Aorta (tissue), 5 donors: ENCODE measurements at places on chromosomes 2 and 18. TPM values are rescaled to one million over a fixed set of nuclear protein-coding genes. Genes with fewer than 3 reads are reported as not detected.

GRCh38 chr2:231751042-231751815 lies 29.9 kb downstream of the PDE6D start:
- no peak overlapping the region for H3K4me3 ChIP-seq
- DNase-seq = no peak
- no peaks in the 10 kb centered on the region for H3K27me3 ChIP-seq
- no peaks in the 10 kb centered on the region for H3K4me1 ChIP-seq

- no peak overlapping the region for H3K27ac ChIP-seq
- H3K27me3 ChIP-seq = no peaks in the 10 kb centered on the region
- H3K4me1 ChIP-seq = no peaks in the 10 kb centered on the region
- no peak for DNase-seq
Measured at GRCh38 chr2:28327956-28328922, 64.4 kb upstream of the FOSL2 start.

DNA sequence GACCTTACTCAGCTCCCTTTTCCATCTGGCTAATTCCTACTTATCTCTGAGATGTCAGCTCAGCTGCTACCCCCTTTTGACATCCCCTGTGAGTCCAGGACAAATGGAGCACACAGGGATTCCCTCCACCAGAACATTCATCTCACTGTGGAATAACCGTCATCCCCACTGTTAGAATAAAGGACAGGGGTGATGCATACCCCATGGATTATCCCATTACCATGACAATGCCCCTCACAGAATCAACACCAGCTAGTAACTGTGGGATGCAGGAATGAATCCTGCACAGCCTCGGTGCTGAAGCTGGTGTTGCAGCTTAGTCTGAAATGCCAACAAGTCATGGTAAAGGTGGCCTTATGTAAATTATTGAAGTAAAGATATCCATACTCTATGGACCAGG lies 624.8 kb upstream of the RAB6C start:
- no peaks in the 10 kb centered on the region for H3K36me3 ChIP-seq
- H3K27ac ChIP-seq = no peak overlapping the region
- DNase-seq = no peak
- no peaks in the 10 kb centered on the region for H3K27me3 ChIP-seq
- H3K4me1 ChIP-seq = no peaks in the 10 kb centered on the region

DNA sequence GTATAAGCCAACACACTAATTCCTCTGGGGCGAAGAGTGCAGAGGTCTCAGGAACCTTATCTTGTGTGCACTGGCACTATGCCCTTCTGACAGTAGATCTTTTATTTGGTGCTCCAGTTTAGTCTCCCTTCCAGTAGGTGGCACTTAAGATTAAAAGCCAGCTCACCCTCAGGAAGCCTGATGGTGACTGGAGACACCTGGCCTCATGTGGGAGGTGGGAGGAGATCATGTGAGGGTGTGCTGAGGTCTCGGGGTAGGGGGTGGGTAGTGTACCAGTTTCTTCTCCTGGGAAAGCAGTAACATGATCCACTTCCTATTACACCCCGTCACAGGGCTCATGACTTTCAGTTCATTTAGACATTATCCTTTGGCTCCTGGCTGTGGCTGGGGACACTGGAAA lies 654.9 kb downstream of the ADCYAP1 start:
- H3K4me1 ChIP-seq = no peaks in the 10 kb centered on the region
- no peaks in the 10 kb centered on the region for H3K36me3 ChIP-seq
- no peaks in the 10 kb centered on the region for H3K27me3 ChIP-seq

DNA sequence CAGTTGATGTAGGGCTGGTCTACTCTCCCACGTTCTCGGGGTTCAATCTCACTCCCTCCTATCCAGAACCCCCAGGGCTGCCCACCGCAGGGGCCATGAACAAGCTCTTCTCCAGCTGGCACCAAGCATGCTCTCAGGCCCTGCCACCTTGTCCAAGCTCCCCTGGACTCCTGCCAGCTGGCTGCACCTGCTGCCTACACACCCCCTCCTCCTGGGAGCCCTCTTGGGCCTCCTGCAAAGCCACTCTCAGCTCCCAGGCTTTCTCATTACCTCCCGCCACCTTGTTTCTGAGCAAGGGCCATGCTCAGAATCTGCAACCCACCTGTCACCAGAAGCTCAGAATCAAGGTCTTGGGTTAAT lies 56.0 kb downstream of the HDAC4 start:
- H3K36me3 ChIP-seq = no peaks in the 10 kb centered on the region
- no peak for DNase-seq
- no peaks in the 10 kb centered on the region for H3K4me1 ChIP-seq
- H3K27me3 ChIP-seq = no peaks in the 10 kb centered on the region
- H3K4me3 ChIP-seq = no peak overlapping the region

Gene TMEFF2
- 0.12 TPM for total RNA-seq

GRCh38 chr2:234673961-234674759 lies 177.3 kb upstream of the ARL4C start:
- H3K27ac ChIP-seq = no peak overlapping the region
- peaks cover 2% of the 10 kb centered on the region for H3K4me1 ChIP-seq
- H3K4me3 ChIP-seq = no peak overlapping the region
- no peaks in the 10 kb centered on the region for H3K27me3 ChIP-seq
- H3K36me3 ChIP-seq = no peaks in the 10 kb centered on the region

- no peak for DNase-seq
- H3K36me3 ChIP-seq = no peaks in the 10 kb centered on the region
- H3K27me3 ChIP-seq = no peaks in the 10 kb centered on the region
- H3K4me1 ChIP-seq = no peaks in the 10 kb centered on the region
Measured at GRCh38 chr2:7607441-7608173, 690.4 kb downstream of the RNF144A start.

GRCh38 chr18:74110149-74110548 lies 37.5 kb downstream of the FBXO15 start:
- H3K4me3 ChIP-seq = no peak overlapping the region
- DNase-seq = no peak
- no peaks in the 10 kb centered on the region for H3K36me3 ChIP-seq

DNA sequence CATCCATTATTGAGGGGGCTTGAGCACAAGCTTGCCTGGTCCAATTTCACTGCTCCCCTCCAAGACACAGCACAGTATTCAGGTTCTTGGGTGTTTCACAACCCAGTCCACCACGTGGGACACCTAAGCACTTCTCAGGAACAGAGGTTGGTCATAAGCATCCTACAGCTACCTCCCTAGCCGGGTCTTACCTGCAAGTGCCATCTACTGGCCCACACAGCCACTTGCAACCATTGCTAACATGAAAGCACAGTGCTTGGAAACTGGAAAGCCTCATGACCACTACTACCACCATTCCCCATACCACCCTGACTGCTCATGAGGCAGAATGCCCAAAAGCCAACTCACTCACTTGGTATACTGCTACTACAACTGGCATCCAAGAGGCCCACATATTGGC lies 105.7 kb upstream of the RPRM start:
- H3K4me1 ChIP-seq = no peaks in the 10 kb centered on the region
- H3K27ac ChIP-seq = no peak overlapping the region
- H3K27me3 ChIP-seq = no peaks in the 10 kb centered on the region
- DNase-seq = no peak

Gene KIF3C
- 20.7 TPM for total RNA-seq

DNA sequence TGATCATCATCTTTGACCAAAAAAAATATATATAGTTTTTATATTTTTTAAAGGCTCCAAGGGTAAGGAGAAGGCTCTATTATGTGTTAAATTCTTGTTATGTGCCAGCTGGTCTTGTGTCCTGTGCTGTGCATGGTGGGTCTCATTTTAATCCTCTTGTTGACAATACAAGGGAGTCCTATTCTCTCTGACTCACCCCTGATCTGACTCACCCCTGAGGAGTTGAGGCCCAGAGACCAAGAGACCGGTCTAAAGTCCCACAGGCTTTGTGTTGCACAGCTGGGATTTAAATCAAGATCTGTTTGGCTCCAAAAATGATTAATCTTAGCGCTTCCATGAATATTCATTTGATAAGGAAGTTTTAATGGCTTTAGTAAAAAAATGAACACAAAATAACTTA lies 25.7 kb downstream of the MC2R start:
- H3K4me1 ChIP-seq = no peaks in the 10 kb centered on the region
- no peak for DNase-seq
- H3K36me3 ChIP-seq = no peaks in the 10 kb centered on the region
- H3K4me3 ChIP-seq = no peak overlapping the region

DNA sequence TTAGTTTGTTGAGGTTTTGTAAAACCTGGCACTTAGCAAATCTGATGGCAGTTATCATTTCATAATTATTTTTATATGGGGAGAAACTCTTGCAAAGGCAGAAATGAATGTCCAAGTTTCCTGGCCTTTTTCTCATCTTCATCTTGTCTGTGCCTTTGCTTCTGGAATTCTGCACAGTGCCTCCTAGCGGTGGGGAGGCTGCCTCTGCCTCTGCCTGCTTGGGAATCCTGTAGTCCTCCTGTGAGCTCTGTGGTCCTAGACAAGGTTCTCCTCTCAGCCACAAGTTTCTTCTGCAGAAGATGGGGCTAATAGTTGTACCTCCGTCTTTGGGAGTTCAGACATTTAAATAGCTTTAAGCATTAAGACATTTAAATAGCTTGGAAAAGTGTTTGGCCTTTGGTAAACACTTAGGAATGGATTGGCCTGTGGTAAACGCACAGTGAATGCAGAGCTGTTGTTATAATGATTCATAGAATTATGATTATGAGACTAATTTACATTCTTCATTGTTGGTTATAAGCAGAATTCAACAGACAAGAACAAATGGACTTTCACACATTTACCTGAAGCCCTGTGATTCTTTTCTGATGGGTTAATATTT lies 101.2 kb downstream of the ZNF236 start:
- no peak overlapping the region for H3K4me3 ChIP-seq
- no peak for DNase-seq
- H3K4me1 ChIP-seq = no peaks in the 10 kb centered on the region
- H3K27ac ChIP-seq = no peak overlapping the region
- no peaks in the 10 kb centered on the region for H3K27me3 ChIP-seq
- H3K36me3 ChIP-seq = peaks cover 13% of the 10 kb centered on the region

DNA sequence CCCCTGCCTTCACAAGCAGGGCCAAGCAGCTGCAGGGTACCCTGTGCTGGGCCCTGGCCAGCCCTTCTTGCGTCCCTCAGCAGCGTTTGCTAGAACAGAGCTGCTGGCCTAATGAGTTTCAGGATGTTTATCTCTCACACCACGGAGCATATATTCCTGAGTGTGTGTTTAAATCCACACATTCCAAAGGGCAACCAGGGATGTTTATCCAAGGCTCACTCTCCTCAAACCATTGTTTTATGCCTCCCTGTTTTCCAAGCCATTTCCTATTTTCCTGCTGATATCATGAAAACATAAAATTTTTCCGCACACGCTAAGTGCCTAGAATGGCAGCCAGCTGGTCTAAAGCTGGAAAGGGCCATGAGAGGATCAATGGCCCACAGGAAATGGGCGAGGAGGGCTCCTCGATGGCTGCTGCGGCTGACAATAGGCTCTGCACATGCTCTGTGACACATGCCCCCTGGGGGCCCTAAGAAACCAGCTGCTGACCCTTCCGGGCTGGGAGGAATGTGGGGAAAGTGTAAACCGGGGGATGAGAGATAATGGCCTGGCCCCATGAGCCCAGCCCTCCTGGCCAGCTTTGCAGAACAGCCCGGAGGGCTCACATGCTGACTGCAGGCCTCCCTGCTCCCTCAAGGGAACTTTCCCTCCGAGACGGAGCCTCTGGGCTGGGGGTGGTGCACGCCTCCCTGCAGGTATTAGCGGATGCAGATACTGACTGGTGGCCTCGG lies 194.0 kb downstream of the NDUFA10 start:
- no peaks in the 10 kb centered on the region for H3K4me1 ChIP-seq
- H3K27ac ChIP-seq = no peak overlapping the region
- H3K27me3 ChIP-seq = no peaks in the 10 kb centered on the region
- peak; percentile 28 for DNase-seq

Gene ANO7
- 5.4 TPM for total RNA-seq

Gene RGPD5
- total RNA-seq = 118 TPM

DNA sequence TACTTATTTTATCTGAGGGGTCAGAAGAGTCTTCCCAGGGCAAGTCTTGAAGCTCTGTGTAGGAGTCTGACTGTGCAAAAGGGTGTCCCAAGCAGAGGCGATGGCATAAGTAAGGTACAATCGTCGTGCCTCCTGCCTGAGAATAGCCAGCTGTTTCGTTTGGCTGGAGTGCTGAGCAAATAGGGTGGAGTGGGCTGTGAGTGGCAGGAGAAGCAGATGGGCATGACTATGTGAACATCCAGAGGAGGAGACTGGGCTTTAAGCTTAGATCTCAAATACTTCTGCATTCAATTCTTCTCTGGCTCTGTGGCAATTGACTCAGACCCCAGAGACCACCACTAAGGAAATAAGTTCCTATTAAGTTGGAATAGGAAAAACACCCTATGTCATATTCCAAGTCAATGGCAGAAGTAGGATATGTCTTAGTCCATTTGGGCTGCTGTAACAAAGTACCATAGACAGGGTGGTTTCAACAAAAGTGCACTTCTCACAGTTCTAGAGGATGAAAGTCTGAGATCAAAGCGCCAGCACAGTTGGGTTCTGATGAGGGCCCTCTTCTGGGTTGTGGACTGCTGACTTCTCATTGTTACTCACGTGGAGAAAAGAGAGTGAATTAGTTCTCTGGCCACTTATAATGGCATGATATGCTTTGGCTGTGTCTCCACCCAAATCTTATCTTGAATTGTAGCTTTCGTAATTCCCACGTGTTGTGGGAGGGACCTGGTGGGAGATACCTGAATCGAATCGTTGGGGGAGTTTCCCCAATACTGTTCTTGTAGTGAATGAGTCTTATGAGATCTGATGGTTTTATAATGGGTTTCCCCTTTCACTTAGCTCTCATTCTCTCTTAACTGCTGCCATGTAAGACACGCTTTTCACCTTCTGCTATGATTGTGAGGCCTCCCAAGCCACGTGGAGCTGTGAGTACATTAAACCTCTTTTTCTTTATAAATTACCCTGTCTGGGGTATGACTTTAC lies 120.2 kb downstream of the LPIN1 start:
- no peaks in the 10 kb centered on the region for H3K4me1 ChIP-seq
- no peaks in the 10 kb centered on the region for H3K36me3 ChIP-seq

DNA sequence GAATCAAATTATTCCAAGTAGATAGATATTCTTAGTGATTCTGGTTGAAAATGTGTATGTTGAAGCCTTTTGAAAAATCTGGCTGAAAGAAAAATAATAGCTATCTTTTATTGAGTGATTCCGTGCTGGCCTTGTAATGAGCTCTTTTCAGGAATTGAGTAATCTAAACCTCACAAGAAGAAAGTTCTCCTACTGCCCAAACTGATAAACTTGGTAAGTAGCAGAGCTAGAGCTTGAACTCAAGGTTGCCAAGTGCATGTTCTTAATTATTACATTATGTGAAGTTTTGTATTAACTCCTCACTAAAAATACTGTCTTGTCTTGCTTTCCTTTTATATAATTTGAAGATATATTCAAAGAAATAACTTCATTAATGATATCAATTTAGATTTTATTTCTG lies 1.6 kb upstream of the PPP1R1C start:
- H3K4me1 ChIP-seq = no peaks in the 10 kb centered on the region
- H3K4me3 ChIP-seq = no peak overlapping the region
- H3K36me3 ChIP-seq = no peaks in the 10 kb centered on the region
- no peaks in the 10 kb centered on the region for H3K27me3 ChIP-seq
- DNase-seq = no peak
